ENCODE measurements at places on chromosomes 4 and X.

GRCh38 chrX:13597874-13598273 is 28.5 kb downstream of the EGFL6 start:
- no peak for DNase-seq

DNA sequence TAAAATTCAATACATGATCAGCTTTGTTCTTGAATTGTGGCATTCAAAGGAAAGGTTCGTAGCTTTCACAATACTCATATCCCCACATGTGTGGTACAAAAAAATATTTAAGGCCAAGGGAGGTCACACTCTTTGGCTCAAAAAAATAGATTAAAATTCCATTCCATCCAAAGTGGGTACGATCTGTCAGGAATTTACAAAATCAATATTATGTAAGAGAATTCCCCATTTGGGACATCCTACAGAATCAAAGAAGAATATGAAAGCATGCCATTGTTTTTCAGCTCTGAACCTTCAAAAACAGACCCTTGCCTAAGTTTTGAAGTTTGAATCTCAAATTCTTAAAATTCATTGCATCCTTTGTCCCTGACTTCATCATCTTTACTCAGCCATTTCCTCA is 85.8 kb downstream of the MID1 start:
- DNase-seq, result no peak

- DNase-seq, result no peak
Observed at GRCh38 chr4:71549516-71550160, 210.8 kb downstream of the SLC4A4 start.

DNA sequence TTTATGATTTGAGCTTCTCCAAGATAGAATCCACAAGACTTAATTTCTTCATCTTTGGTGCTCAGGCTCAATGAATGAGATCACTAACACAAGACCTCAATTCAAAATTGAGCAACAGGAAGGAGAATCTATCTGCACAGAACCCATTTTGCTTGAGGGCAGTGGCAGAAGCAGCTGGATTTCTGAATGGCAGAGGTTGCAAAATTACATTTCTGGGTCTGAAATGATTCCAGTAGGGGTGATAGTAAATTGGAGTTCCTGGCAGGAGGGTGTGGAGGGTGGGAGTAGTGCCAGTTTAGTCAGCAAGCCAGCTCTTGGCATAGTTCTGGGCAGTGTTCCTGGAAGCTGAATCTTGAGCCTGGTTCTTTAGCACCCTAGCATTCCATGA is 281.1 kb downstream of the SLC7A11 start:
- no peak for DNase-seq

Data from naive thymus-derived CD8-positive, alpha-beta T cell (primary cell).